ENCODE measurements at places on chromosomes 1 and 21. TPM values are rescaled to one million over a fixed set of nuclear protein-coding genes. Genes with fewer than 3 reads are reported as not detected.

GRCh38 chr1:233575450-233575849 lies 38.5 kb upstream of the KCNK1 start:
- DNase-seq = no peak

- no peak for DNase-seq
These were observed 1.3 kb downstream of the AGRN start for GRCh38 chr1:1021010-1021919.

- no peak for DNase-seq
These were observed 62.7 kb upstream of the BCL10 start for GRCh38 chr1:85339089-85339488.

LAD1 gene
- 0.51 TPM for total RNA-seq

- no peak for DNase-seq
These were observed 57.0 kb upstream of the CACYBP start for GRCh38 chr1:174942547-174943255.

- no peak for DNase-seq
These were observed 3.4 kb upstream of the ZP4 start for GRCh38 chr1:237894131-237894530.

DNA sequence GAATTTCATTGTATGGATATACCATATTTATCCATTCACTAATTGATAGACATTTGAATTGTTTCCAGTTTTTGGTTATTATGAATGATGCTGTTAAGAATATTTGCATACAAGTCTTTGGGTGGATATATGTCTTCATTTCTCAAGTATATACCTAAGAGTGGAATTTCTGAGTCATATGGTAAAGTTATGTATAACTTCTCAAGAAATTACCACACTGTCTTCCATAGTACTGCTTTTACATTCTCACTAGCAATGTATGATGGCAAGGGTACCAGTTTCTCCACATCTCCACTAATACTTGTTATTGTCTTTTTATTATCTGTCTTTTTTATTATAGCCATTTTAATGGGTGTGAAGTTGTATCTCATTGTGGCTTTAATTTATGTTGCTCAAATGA lies 74.6 kb upstream of the TENT5C start:
- DNase-seq = no peak

- DNase-seq = no peak
These were observed 3.0 kb downstream of the ADAM30 start for GRCh38 chr1:119893238-119893791.

CHIT1 gene
- 17.4 TPM for total RNA-seq

DNA sequence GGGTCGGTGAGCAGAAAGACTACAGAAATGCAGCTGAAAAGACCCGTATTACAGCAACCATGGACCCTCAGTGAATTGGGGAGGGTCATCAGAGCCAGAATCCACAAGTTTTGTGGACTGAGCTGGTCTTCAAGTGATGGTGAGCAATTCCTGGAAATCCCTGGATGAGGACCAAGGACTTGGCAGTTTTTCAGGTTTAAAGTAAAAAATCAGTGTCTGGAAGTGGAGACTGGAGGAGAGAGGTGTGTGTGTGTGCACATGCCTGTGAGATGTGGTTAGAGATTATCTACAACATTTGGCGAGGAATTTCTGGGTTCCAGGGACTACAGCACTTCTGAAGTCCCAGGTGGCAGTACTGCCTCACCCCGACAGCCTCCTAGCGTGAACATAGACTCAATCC lies 56.4 kb downstream of the KIRREL1 start:
- DNase-seq = no peak

GRCh38 chr1:117128323-117129079 lies 7.0 kb upstream of the TRIM45 start:
- no peak for DNase-seq

DNA sequence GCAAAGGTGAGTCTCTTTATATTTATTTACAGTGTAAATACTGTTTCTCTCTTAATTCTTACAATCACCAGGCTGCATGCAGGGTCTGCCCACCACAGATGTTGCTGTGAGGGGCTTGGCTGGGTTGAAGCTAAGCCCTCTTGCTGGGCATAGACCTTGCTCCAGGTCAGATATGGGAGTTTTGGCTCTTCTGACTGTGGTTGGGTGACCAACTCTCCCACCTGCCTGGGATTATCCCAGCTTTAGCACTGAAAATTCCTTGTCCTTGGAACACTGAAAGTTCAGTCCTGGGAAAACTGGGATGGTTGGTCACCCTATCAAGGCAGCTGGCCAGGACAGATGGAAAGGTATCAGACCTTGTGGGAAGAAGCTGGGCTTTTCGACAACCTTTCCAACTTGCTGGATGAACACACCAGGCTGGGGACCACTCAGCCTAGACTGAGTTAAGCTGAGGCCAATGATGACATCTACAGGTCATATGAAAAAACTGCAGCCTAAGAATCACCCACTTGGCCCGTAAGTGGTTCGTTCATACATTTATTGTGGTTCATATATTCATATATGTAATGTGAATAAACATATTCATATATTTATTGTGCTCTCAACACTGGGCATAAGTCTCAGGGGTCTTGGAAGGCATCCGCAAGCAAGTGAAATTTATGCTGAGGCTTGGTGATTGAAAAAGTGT lies 26.6 kb upstream of the HPDL start:
- peak; percentile 47 for DNase-seq

C1orf232 gene
- not detected for total RNA-seq

GRCh38 chr1:5485968-5486696 lies 506.1 kb downstream of the NPHP4 start:
- no peak for DNase-seq

DNA sequence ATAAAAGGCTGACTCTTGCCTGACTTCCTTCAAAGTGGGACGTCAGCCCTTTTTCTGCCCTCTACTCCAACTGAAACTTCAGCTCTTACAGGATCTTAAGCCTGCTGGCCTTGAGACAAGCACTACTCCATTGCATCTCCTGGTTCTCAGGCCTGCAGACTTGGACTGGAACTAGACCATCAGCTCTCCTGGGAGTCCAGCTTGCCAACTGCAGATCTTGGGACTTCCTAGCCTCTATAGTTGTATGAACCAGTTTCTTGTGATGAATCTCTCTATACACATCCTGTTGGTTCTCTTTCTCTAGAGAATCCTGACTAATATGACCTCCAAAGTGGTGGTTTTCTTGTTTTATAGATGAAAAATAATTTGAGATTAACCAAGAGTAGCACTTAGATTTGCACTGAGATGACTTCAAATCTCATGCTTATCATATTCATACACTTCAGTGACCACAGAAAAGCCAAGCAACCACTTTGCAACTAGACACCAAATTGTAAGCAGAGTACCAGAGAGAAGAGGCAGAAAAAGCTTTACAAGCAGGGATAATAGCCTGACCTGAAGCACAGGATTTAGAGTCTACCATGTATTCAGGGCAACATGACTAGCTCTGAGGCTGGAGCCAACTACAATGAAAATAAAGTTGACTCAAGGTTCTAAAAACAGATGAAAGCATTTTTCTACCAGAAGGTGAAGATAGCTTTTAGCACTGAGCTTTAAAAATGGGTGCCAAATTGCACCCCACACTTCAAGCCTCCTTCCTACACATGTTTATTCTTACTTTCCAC lies 661.3 kb upstream of the USP24 start:
- no peak for DNase-seq

GRCh38 chr1:244863491-244864252 lies 671 bp downstream of the HNRNPU start:
- DNase-seq = peak; percentile 90

DNA sequence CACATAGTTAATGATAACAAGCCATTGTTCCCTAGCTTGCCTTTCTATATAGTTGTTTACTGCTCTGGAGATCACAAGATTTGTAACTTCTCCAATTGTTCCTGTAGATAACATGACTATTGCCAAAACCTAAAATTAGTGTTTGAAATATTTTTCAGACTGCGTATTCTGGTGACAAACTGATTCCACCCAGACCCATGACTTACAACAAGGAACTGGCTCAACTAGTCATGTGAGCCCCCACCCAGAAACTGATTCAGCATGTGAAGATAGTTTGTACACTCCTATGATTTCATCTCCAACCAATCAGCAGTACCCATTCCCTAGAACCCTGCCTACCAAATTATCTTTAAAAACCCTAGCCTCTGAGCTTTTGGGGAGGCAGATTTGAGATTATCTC lies 131.4 kb upstream of the BCL9 start:
- no peak for DNase-seq

DNA sequence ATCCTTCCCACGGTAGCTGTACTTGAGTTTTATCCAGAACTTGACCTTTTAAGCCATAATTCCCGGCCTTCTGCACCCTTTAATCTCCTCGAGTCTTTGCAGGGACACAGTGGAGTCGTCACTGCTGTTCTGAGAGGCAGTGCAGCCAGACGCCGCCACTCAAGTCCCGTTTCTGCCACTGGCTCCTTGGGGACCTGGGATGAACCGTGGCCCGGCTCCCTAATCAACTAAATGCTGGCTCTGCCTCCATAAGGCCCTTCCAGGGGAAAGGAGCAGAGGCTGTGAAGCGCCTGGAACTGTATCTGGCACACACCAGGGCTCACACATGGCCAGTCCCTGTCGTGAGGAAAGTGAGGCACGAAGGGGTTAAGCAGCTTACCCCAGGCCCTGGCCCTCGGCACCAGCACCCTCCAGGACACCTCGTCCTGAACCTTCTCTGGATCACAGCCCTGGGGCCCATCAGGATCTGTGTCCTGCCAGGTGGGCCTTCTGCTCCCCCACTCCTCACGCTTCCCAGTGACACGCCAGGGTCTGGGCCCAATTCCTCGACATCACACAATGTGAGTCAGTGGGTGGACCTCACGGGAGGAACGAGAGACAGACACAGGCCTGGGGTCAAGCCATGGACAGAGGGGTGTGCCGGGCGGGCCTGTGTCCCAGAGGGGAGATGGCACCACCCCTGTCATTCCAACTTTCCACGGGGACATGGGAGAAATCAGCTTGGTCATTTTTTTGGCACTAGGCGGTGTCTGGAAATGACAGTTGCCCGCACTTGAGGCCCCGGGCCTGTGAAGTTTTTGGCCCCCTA lies 23.5 kb upstream of the C1orf174 start:
- no peak for DNase-seq

GRCh38 chr1:116712510-116712909 lies 41.7 kb upstream of the CD2 start:
- no peak for DNase-seq

SGIP1 gene
- 4.2 TPM for total RNA-seq

DNA sequence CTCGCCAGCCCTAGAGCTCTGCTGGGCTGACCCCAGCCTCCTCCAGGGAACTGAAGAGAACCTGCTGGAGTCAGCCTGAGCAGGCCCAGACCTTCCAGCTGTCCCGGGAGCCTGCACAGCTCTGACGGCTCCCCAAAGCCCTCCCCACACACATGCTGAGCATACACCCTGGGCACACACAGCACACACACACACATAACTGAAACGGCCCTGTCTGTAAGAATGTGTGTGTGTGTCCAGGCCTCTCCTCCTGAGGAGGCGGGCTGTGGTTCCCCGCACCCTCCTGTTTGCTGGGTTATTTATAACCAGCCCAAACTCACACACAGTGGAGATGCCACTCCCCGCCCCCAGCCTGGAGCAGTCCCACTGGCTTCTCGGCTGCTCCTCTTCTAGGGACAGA lies 20.2 kb downstream of the SDC3 start:
- DNase-seq = no peak

HTR6 gene
- not detected for total RNA-seq

GRCh38 chr1:75341537-75341936 lies 207.3 kb downstream of the LHX8 start:
- DNase-seq = no peak

DNA sequence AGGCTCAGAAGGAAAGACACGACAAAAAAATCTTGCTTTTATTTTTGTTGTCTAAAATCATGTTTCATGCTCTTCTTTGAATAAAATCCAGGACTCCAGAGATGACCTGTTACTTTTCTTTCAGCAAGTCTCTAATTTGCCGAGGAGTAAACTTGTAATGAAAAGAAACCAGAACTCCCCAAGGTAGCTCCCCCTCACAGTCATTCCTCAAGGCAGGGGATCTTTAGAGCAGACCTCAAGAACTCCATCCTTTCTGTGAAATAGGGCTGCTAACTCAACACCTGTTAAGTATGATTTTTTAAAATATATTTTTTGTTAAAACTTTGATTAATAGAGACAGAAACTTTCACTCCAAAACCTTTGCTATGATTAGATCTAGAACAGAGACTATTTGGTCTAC lies 82.7 kb upstream of the ABCD3 start:
- DNase-seq = no peak

- DNase-seq = no peak
These were observed 24.2 kb downstream of the CC2D1B start for GRCh38 chr1:52341655-52342260.

- no peak for DNase-seq
These were observed 6.5 kb downstream of the SLC30A7 start for GRCh38 chr1:100902365-100902764.

- DNase-seq = no peak
These were observed 104.4 kb downstream of the GALNT2 start for GRCh38 chr1:230171356-230172015.

DNA sequence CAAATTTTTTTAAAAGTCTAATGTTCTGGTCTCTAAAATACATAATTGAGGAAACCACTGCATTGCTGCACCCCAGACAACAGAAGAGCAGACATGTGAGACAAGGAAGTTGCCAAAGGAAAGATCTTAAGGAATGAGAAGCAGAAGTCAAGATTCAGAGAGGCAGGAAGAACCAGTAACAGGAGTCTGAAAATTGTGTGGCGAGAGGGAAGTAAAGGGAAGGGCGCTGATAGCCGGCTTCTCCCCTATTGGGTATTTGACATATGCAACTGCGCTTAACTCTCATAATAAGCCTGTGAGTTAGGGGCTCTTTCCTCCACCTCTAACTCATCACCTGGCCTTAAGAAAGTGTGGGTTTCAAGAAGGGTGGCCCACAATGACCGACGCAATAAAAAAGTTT lies 21.9 kb upstream of the KIF14 start:
- DNase-seq = no peak

- DNase-seq = no peak
These were observed 246.1 kb upstream of the CSF3R start for GRCh38 chr1:36728846-36729245.

DNA sequence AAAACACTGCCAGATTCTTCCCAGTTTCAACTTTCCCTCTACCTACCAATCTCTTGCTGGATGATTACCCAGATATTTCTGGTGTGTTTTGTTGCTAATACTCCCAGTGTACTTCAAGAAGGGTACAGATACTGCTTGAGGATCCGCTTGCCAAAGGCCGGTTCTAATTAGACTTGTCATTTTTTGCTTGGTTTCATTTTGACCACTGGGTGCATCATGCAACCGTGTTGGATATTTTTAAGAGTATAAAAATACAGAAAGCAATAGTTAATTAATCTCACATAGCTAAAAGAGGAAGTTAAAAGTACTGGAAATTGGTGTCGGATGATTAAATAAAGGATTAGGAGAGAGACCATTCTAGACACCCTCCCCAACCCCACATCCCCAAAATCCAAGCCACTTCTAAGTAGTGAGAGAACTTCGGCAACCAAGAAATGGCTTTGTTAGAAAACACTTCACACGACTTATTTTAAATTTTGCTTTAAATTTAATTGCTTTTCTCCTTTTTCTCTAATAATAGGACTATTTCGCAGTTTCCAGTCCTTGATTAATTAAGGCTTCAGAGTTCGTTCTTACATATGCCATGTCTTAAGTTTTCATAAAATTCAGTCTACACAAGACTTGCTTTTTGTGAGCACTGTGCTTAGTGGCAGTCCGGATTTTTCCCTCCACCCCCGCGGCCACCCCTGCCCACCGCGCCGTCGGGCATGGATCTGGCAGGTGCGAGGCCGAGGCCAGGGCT lies 2.5 kb upstream of the CDKN2C start:
- DNase-seq = no peak

GRCh38 chr1:247328311-247328710 lies 3.4 kb downstream of the ZNF496 start:
- DNase-seq = no peak
